Activated CD8-positive, alpha-beta memory T cell treated with anti-CD3 and anti-CD28 coated beads for 1 hour (primary cell): ENCODE measurements at places on chromosomes 1 and 21.

DNA sequence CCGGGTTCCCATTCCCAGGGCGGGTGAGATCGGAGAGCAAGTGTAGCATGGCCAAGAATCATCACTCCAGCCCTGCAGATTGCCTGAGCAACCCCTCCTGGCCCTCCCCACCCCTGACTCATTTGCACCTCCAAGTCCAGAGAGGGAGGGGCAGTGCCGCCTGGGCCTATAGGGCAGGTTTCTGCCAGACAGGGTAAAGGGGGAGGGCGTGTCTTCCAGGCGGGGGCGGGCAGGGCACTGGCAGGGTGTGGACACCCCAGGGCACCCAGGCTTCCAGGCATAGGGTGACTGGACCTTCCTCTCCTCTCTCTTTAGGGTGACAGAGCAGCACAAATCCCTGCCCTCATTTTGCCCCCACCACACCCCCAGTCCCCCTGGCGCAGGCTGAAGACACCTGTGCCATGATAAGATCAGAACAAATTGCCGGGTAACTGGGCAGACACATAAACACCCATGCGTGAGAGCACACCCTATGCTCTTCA, 3.2 kb upstream of the CRYBG2 start:
- no peak for DNase-seq

DNA sequence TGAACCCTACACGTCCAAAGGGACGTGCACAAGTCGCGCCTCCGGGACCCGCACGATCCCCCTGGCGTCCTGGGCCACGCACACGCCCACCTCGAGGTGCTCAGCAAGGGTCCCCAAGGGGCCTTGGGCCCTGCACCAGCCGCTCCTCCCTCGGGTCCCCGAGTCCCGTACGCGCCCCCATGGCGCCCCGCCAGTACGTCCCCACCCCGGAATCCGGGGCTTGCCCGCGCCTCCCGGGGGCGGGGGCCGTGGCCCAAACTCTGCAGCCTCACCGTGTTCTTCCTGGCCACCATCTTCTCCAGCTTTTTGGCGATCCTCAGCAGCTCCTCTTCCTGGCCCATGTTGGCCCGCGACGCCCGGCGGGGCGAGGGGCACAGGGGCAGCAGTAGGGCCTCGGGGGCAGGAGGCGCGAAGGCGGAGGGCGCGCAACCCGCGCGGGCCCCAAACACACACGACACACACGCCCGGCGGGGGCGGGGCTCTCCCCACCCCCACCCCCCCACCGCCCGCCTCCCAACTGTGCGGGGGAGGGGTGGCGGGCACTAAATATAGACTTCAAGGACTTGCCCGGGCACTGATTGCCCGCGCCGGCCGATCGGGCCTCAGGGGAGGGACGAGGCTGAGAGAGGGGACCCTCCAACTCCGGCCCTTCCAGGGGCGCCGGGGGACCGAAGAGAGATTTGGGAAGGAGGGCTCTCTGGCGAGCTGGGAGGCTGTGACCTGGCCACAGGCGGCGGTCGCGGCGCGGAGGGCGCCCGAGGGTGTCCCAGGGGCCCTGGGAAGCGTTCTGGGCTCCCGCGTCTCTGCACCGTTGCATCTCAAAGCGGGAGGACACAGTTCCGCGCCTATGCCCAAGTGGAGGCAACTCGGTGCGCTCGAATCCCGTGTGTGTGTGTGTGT, at the start of gene TCEA3:
TCEA3 (minus strand) TSS at position 456 of the 900 bp plus-strand sequence; CDS start at position 341, 115 bp downstream.
- DNase-seq: no peak

GRCh38 chr1:175673371-175674150, 69.8 kb downstream of the TNR start:
- DNase-seq: no peak

DNA sequence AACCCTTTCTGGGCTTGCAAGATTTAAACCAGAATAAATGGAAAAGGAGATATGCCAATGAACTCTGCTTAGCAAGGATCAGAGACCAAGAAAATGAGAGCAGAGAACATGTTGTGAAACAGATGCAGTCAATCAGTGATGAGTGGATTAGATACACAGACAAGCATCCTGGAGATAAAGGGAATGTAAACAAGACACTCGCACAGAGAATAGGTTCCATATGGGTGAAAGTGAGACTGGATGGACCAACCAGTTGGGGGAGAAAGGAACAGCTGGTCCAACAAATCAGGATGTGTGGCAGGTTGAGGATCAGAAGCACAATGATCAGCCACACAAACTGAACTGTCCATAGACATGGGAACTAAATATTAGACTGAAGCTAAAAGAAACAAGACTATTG, 338.2 kb downstream of the ASTN1 start:
- no peak for DNase-seq

GRCh38 chr1:194014014-194014413, 827.6 kb upstream of the B3GALT2 start:
- DNase-seq: no peak

DNA sequence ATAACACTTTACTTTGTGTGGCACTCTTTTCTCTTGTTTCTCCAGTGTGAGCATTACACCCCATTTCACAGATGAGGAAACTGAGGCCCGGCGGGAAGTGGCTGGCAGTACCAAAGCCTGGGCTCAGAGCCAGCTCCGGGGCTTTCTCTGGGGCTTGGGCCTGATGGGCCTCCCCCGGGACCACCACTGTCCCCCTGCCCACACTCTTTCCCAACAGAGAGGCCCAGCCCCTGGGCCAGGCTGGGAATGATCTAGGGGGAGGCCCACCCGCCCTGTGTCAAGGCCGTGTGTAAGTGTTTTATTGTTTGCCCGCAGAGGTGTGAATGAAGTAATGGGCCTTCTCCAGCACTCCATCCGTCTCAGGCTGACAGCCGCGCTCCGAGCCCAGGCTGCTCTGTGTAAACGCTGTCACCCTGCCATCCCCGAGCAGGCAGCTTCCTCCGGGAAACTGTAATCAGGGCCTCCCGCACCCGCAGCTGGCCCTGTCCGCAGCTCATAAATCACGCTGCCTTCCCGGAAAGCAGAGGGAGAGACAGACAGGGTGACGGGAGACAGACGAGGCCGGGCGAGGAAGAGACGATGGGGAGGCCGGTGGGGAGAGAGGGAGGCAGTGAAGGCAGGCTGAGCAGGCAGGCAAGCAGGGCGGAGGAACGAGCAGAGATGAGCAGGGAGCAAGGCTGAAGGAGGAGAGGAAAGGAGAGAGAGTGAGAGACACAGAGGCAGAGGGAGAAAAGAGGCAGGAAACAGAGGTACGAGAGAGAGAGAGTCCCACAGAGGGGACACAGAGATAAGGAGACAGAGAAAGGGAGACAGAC, 109.7 kb upstream of the ZBTB40 start:
- DNase-seq: no peak

DNA sequence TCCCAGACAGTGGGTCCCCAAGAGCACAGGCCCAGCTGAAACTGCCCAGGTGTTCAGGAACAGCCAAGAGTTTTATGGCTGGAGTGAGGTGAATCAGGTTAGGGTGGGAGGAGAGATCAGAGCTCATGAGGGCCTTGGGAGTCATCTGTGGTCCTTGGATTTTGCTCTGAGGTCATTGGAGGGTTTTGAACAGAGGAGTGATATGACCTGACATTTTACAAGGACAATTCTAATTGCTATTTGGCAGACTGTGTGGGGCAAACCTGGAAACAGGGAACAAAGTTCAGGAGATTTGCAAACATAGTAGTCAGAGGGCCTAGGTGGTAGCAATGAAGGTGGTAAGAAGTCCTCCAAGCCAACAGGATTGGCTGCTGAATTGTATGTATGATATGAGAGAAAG, 31.1 kb upstream of the LRRN2 start:
- no peak for DNase-seq

DNA sequence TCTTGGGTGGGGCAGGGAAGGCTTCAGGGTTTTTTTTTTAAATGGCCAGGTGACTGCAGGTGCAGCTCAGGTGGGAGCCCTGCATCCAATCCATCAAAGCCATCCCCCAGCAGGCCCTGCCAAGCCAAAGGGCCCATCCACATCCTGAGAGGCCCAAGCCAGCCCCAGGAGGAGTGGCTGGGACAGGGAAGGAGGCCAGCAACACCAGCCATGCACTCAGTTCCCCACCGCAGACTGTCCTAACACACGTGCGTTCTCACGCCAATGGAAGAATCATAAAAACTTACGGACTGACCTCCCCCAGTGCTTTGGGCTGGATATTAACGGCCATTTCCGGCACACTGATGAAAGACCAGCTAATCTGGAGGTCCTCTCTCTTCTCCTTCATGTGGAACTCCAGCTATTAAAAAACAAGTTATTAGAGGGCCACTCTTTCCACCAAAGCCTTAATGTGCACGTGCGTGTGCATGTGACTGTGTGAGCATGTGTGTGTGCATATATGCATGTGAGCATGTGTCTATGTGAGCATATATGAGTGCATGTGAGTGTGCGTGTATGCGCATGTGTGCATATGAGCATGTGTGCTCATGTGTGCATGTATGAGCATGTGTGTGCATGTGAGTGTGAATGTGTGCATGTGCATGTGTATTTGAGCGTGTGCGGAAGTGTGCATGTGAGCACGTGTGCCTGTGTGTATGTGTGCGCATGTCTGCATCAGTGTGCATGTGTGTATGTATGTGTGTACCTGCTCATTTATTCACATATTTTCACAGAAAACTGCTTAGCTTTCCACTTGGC, 35.1 kb downstream of the C2CD2 start:
- DNase-seq: no peak

- DNase-seq: no peak
These were observed 9.1 kb downstream of the TTC22 start for GRCh38 chr1:54791880-54792522.

- no peak for DNase-seq
These were observed 12.3 kb upstream of the NFIA start for GRCh38 chr1:61070054-61070453.

GRCh38 chr1:243325305-243325890, 69.6 kb downstream of the SDCCAG8 start:
- no peak for DNase-seq

DNA sequence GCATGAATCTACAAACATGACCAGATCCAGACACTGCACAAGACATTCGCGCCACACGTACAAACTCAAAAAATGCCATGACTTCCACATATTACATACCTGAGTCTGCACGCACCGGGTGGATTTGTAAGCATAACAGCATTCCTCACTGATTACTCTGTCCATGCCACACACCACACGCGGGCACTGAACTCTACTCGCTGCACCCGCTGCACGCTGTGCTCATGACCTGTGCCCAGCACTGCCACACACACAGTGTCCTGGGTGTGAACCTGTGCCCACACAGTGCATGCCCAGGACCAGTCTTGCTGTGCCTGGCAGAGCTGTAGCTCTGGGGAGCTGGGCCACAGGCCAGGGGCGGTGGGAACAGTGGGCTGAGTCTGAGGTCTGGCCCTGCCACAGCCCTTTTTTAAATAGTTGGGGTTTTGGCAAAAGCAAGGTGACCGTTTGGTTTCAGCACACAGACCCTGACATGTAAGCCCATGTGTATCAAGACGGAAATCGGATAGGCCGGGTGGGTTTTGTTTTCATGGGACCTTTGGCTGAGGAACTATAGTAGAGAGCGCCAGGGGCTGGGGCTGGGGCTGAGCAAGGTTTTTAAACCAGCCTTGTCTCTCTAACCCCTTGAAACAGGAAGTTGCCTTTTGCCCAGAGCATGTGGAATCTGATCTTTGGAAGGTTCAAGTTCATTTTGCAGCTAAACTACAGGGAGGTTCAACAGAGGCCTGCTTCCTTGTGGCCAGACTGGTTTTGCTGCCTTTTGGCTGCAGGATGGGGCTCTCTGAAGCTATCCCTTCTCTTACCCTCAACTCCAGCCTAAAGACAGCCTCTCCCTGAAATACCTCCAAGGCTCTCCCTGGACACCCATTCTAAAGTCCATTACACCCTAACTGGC, 12.3 kb upstream of the GOLT1A start:
- no peak for DNase-seq

DNA sequence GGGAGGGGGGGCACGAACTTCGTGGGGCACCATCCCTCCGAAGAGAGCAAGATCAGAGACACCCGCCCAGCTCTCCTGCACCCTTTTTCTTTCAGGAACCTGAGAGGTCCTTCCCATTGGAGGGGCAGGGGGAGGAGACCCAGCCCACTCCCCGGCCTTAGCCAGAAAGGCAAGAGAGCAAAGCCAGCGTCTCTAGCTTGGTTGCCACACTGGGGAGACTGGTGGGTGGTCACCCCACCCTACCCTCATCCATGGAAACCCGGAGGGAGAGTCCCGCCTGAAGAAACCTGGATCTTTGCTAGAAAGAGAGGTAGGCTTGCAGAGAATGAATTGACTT, 246 bp downstream of the ATP2B4 start:
- DNase-seq: no peak

- no peak for DNase-seq
These were observed 50.3 kb downstream of the TRAF5 start for GRCh38 chr1:211376807-211377470.

DNA sequence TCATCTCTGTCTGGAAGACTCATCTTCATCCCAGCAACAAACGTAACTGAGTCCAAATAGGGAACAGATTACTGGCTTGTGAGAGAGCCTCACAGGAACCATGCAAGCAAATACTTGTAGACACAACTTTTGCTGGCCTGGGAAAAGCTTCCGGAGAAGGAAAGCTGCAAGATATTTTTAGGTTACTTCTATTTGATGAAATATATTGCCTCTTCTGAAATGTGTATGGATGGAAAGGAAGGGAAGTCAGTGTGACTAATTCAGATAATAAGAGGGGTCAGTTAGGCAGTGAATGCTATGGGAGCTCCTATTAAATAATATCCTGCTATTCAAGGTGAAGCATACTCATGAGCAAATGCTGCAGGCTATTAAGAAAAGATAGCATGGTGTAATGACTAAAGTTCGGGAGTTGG, 20.4 kb upstream of the FGGY start:
- no peak for DNase-seq

DNA sequence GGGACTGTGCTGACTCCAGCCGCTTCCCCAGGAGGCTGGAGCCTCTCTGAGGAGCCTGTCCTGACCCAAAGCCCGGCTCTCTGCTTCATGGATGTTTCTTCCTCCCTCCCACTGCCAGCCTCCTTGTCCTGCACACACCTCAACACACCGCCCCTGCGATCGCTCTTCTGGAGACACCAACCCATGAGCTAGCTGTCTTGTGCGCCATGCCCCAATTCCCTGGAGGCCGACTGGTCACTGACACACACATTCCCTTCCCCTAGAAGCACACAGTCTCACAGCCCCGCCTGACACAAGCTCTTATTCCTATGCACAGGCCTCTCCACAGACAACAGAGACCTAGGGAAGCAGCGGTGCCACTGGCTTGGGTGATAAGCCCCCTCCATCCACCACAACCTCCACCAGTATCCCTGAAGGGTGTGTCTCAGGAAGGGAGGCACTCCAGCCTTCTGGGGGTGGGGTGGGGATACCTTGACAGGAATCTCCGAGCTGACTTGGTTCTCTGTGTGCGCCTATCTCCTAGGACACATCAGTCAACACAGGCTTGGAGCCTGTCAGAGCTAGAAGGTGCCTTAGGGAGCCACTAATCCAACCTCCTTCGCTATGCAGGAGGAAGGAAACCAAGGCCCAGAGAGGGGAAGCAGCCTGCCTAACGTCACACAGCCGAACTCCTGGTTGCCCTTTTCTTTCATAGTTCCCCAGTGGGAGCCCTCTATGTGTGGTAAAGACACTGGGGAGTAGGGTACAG, 31.1 kb downstream of the AHDC1 start:
- no peak for DNase-seq

DNA sequence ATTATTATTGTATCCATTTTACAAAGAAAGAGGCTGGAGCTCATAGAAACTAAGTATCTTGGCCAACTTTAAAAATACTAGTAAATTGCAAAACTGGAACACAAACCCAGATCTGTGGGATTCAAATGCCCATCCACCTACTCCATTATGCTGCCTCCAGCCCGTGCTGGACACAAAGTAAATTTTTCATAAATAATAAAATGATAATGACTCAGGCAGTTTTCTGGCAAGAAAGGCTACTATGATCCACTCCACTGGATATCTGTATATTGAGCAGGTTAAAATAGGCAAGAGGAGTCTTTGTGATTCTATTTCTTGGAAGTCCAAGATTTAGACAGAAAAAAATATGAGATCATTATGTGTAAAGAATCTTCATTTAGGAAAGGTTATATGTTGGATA, 138.3 kb upstream of the DUSP10 start:
- DNase-seq: no peak
